ENCODE measurements at places on chromosomes 12 and 14. TPM values are rescaled to one million over a fixed set of nuclear protein-coding genes. Genes with fewer than 3 reads are reported as not detected.

POU6F1 gene
- 3.3 TPM for total RNA-seq

KLHL33 gene
- 1.5 TPM for total RNA-seq

TDRD9 gene
- total RNA-seq = 0.50 TPM

GDF3 gene
- not detected for total RNA-seq

KRT72 gene
- not detected for total RNA-seq

KRT80 gene
- total RNA-seq = 0.17 TPM

NEUROD4 gene
- total RNA-seq = not detected

PAH gene
- total RNA-seq = not detected

METTL25 gene
- 9.5 TPM for total RNA-seq

CLEC2D gene
- 5.1 TPM for total RNA-seq

PDZRN4 gene
- not detected for total RNA-seq

DDX54 gene
- 25.9 TPM for total RNA-seq

STYK1 gene
- total RNA-seq = not detected

AQP2 gene
- not detected for total RNA-seq

HELB gene
- 2.6 TPM for total RNA-seq

All from fibroblast of lung (primary cell).